ENCODE measurements at places on chromosomes 6 and 20.

DNA sequence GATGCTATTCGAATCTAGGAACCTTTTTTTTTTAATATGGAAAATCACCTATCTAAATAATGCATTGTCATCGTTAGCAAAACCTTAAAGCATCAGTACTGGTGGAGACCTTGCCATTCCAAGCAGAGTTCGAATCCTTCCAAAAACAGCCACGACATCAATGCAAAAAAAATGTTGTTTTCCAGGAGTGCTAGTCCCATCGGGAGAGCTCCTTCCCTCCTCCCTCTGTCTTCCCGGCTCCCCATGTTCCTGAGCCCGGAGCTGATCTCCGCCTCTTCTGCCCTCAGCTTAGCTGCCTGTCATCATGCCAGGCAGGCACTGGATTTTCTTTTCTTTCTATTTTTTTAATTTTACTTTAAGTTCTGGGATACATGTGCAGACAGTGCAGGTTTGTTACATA lies 153.6 kb upstream of the QKI start:
- DNase-seq, result no peak

DNA sequence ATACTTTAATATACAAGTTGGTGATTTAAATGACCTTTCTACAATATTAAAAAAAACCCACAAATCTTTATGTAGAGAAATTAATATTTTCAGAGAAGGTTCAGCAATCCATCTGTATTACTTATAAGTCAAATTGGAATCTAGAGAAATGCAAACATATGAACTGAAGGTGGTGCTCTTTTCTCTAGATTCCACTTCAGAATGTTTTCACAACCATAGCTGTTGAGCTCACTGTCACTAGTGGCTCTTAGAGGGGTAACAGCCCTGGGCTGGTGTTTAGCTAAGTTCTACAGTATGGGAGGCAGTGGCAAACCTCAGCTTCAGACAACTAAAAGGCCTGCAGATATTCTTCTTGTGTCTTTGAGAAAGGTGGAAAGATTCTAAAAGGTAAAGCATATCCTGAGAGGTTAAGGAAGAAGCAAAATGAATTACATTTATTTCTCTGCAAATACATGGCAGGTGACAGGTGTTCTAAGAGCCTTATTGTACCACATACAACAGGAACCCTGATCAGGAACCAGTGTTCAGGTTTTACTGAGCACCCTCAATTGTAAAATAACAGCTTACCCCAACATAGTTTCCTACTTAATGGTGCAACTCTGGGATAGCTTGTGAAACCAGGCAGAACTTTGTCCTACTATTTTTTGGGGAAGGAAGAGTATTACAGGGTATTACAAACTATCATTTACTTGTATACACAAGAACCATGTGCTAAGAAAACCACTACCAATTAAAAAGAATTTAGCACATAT lies 56.6 kb upstream of the SAMHD1 start:
- DNase-seq, result no peak

- DNase-seq, result no peak
Measured at GRCh38 chr6:166745801-166746668, 119.0 kb upstream of the RPS6KA2 start.

DNA sequence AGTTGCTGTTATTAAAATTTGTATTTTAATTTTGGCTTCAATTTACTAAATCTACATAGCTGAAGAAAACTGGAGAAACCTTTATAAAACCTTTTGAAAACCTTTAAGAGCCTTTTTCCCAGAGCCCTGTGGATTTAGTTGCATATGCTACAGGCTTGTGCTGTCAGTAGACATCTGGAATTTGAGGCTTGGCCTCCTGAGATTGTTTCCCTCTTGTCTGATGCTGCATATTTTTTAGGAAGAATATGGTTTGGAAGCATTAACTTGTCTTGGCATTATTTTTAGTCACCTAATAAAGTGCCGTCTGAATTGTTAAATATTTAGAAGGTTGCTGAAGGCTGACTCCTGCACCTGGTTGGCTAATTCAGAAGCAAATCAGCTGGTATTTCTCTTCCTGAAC lies 369.4 kb downstream of the UTRN start:
- DNase-seq, result no peak

- no peak for DNase-seq
Measured at GRCh38 chr6:32517654-32518445, 12.2 kb downstream of the HLA-DRB5 start.

DNA sequence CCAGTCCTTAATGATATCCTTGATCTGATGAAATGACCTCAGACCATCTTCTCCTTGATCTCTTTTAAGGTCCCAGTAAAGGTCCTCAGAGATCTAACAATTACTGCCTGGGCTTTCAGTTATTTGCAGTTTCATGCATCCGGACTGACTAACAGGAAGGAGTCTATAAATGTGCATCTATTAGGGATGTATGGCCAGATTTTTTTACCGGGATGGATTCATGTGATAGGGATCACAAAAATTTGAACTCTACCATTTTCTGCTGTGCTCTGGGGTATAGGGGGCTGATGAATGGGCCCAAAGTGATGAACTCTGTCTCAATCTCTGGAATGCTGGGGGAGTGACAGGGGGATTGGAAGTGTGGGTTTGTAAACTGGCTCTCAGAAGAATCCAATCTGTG lies 36.2 kb upstream of the SCUBE3 start:
- no peak for DNase-seq

- DNase-seq, result no peak
Measured at GRCh38 chr6:114747995-114748625, 405.3 kb upstream of the HS3ST5 start.

DNA sequence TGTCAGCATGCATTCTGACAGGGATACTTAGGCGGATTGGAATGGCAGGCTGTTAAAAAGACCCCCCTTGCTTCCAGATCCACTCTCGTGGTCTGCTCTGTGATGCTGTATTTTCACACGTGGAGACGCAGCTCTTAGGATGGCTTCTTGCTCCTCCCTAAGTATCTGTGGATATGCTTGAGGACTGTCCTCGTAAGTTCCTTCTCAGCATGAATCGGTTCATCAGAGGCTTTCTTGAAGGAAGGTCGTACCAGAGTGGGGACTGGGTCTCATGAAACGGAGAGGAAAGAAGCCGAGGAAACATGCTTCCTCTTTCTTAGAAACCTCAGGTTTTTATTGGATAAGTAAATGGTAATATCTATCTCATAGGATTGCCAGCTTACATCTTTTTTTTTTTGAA lies 220.4 kb downstream of the FARS2 start:
- DNase-seq, result no peak

DNA sequence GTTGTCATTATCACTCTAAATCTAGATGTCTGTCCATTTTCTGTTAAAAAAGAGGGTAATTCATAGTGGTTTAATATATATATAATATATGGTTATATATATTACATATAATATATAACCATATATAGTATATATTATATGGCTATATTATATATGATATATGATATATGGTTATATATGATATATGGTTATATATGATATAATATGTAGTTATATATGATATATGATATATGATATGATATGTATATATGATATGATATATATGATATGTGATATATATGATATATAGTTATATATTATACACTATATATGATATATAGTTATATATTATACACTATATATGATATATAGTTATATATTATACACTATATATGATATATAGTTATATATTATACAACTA lies 8.6 kb downstream of the OR2A4 start:
- DNase-seq, result no peak

DNA sequence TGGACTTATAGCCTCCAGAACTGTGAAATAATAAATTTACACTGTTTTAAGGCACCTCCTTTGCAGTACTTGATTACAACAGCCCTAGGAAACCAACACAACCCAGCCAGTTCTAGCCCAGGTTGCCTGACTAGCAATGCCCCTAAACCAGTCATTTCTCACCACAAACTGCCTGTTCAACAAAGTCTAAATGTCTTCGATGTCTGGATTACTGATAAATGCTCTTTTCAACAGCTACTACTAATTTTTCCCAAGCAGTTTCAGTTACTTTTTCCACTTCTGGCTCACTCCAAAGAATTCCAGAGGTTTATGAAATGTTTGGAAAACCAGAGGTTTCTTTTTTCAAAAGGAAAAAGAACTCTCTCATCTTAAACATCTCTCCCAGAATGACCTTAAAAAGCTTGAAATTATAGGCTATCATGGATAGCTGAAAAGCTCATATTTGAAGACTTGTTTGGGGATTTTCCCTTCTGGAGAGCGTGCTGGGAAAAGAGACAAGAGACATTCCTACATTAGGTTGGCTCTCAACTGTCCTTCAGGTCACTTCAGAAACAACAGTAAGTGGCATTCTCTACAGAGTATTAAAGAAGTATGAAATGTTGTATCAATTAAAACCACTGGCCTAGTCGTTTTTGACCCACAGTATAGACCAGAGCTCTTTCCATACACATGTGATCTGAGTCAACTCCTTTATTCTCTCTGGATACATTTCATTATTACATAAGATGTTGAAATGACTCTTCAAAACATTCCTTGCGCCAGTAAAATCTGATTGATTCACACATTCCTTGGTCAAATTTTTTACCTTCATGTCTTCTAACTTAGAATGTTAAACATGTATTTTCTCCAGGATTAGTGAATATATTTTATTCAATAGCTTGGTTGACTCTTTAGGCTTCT lies 265.9 kb downstream of the COL12A1 start:
- DNase-seq, result no peak

- DNase-seq, result no peak
Measured at GRCh38 chr20:57707849-57708693, 1.7 kb downstream of the PMEPA1 start.

GRCh38 chr20:45341939-45342854 lies 6.0 kb downstream of the SDC4 start:
- no peak for DNase-seq

- no peak for DNase-seq
Measured at GRCh38 chr6:160427312-160428068, 79.3 kb downstream of the SLC22A3 start.

DNA sequence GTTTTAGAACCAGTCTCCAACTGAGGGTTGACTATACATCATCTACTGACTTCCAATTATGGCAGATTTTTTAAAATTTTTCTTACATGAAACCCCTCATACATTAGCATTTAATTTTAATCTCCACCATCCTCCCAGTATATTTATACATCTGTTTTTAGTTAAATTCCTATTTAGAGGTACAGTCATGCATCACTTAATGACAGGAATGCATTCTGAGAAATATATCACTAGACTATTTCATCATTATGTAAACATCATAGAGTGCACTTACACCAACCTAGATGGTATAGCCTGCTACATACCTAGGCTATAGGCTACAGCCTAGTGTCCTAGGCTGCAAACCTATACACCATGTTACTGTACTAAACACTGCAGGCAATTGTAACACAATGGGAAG lies 316.7 kb upstream of the MARCKS start:
- no peak for DNase-seq

DNA sequence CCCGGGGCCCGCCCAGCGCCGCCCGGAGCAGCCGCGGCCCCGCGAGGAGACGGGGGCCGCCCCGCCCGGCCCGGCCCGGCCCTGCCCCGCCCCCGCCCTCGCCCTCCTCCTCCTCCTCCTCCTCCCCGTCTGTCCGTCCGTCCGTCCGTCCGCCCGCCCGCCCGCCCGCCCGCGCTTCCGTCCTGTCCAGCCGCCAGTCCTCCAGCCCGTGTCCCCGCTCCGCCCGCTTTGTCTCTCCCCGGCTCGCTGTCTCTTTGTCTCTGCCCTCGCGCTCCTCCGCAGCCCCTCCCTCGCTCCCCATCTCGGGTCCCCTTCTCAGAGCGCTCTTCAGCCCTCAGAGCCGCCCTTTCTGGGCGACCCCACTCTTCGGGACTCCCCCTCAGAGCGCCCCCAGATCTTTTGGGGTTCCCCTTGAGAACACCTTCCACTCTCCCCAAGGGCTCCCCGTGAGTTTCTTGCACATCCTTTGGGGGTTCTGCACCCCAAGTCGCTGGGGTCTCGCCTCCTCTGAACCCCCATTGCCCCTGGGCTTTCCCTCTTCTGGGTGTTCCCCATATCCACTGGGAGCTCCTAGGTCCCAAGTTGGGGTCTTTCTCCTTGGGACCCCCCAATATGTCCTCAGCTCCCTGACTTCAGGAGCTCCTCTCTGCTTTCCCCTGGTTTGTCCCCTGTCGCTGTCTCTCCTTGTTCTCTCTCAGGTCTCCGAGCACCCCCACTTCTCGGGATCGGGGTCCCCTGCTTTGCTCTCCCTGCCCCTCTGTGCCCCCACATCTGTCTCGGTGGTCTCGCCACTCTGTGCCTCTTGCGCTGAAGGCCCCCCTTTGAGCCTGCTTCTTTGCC lies 79.5 kb upstream of the MYL9 start:
- no peak for DNase-seq

- no peak for DNase-seq
Measured at GRCh38 chr6:51099201-51099600, 280.5 kb downstream of the TFAP2B start.

DNA sequence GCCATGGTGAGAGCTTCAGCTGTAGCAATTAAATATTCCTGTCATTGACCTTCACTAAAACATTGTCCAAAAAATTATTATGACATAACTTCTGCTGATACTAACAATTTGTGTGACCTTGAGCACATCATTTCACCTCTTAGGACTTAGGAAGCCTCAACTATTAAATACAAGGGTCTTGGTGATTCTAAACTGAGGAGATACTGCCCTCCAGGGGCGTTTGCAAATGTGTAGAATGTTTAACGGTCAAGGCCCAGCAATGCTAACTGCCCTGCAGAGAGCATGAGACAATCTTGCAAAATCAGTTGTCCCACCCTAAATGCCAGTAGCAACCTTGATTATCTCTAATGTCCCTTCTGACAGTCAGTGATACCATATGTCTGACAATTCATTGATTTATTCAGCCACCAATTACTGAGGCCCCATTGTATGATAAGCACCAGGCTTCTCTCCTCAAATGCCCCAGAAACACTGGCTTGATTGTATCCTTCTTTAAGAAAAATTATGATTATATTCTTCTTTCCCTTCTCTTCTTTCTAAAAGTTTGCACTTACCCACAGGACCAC lies 284.1 kb upstream of the PLN start:
- no peak for DNase-seq

GRCh38 chr20:3930265-3931206 lies 41.3 kb downstream of the PANK2 start:
- no peak for DNase-seq

DNA sequence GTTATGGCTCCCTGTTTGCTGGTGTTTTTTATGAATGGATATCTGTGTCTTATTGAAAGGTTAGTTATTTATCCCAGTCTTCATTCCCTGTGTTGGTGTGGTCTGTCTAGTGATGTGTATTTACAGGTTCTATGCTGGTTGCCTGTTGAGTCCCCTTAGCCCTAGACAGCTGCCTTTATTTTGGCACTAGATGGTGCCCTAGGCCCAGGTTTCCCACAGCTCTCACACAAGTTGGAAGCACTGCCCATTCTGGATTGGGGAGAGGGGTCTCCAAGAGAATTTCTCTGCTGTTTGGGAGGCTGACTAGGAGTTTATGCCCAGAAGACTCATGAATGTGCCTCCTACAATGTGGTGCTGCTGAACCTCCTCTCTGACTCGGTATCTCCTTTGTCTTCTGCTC lies 12.4 kb downstream of the GRM1 start:
- no peak for DNase-seq

DNA sequence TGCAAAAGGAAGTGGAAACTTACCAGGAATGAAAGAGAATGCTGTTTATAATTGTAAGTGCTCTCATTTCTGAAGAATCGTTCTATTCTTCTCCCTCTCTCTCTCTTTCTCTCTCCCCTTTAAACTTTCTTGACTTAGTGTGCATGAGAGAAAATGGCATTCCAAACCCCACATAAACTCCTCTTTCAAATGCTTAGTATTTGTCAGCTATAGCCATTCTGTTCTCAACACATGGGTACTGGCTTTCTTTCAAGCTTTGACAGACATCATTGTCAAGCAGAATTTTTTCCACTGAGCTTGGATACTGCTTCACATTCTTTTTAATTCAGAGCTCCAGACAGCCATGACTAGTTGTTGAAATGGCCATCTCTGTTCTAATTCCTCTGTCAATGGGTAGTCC lies 51.1 kb upstream of the PREP start:
- DNase-seq, result no peak

Data from stimulated activated CD4-positive, alpha-beta T cell treated with anti-CD3 and anti-CD28 coated beads, Interleukin-2, amount 100 ng/mL, for 4 hours (primary cell).